Astrocyte (in vitro differentiated cells and primary cell): ENCODE measurements at places on chromosomes 7 and 10. TPM values are rescaled to one million over a fixed set of nuclear protein-coding genes. Genes with fewer than 3 reads are reported as not detected.

The STEAP1B gene
- 1.1 and 1.3 TPM in 2 replicates for total RNA-seq

- DNase-seq = no peak
Observed at GRCh38 chr10:124989526-124989925, 47.6 kb downstream of the ZRANB1 start.

GRCh38 chr10:23156447-23157150 lies 35.5 kb upstream of the PTF1A start:
- DNase-seq = no peak

DNA sequence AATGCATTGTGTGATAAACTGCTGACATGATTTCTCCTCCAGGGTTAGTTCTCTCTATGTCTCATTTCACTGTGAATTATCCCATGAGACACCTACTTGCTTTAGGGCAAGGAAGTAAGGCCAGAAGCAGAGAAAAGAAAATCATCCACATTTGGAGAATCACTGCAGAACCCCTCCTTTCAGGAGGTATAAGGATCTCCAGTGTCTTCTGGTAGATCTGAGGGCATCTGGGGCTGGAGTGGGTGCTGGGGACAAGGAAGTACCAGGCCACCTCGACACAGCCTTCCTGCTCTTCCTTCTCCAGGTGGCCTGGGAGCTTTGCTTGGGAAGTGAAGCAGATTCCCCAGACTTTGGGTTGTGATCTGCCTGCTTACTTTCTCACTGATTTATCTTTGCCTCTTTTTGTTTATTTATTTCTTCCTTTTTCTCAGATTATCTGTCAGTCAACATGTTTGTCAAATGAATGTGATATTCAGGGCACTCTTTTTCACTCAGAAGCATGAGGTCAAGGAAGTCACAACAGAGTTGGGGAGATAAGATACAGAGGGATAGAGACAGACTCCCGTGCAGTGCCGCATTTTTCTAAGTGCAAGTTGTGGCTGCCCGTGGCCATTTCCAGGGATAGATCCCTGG lies 12.4 kb upstream of the CAMK2G start:
- DNase-seq = no peak

GRCh38 chr10:45580371-45581215 lies 92.0 kb downstream of the ZFAND4 start:
- DNase-seq = no peak

The CBX3 gene
- 141 and 148 TPM in 2 replicates for total RNA-seq

GRCh38 chr10:114506871-114507385 lies 102.6 kb upstream of the AFAP1L2 start:
- DNase-seq = no peak

GRCh38 chr10:44874166-44874565 lies 37.0 kb upstream of the TMEM72 start:
- no peak for DNase-seq

DNA sequence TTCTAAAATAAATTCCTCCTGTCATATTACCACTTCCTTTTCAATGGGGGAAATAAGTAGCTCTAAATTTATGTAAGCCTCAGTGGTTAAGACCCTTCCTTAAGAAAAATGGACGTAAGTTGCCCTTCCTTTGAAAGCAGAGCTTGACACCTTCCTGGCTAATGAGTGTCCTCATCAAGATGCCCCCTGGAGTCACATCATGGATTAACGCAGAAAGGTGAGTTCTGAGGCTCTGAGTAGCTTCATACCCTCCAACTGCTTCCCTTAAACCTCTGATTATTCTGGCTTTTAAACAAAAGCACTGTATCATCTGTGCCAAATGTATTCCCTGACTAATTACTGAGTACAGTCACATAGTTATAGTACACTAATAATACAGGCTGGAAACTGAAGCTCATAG lies 14.7 kb downstream of the KCTD7 start:
- no peak for DNase-seq

GRCh38 chr10:71536332-71536731 lies 139.6 kb downstream of the CDH23 start:
- no peak for DNase-seq

- DNase-seq = peak; percentile 73
Observed at GRCh38 chr7:128829391-128830166, 627 bp upstream of the FLNC start.

The SH3PXD2A gene
- total RNA-seq = 17.3 and 25.8 TPM in 2 replicates

The ZNF853 gene
- 4.9 and 5.0 TPM in 2 replicates for total RNA-seq

DNA sequence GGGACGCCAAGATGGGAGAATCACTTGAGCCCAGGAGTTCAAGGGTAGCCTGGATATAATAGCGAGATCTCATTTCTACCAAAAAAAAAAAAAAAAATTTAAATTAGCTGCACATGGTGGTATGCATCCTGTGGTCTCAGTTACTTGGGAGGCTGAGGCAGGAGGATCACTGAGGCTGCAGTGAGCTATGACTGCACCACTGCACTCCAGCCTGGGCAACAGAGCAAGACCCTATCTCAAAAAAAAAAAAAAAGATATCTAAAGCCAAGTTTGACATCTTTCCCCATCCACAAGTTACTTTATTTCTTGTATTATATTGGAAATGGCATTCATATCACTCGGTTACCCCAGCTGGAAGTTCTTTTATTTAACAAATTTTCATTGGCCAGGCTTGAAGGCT lies 3.4 kb upstream of the PIP4K2A start:
- no peak for DNase-seq

DNA sequence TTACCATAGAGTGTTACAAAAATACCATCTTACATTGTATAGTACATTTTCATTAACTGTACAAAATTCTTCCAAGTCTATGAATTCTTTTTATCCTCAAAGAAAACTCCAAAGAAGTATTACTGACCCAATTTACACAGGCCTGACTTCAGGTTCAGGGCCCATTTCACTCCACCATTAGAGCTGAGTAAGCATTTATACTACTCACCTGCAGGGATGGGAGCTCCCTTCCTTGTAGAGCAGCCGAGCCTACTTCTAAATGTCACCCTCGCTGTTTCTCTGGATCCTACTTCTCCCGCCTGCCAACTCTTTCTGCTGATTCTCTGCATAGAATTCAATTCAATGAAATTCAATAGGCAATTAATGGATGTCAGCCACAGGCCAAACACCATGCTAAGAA lies 56.0 kb downstream of the CCDC71L start:
- no peak for DNase-seq

DNA sequence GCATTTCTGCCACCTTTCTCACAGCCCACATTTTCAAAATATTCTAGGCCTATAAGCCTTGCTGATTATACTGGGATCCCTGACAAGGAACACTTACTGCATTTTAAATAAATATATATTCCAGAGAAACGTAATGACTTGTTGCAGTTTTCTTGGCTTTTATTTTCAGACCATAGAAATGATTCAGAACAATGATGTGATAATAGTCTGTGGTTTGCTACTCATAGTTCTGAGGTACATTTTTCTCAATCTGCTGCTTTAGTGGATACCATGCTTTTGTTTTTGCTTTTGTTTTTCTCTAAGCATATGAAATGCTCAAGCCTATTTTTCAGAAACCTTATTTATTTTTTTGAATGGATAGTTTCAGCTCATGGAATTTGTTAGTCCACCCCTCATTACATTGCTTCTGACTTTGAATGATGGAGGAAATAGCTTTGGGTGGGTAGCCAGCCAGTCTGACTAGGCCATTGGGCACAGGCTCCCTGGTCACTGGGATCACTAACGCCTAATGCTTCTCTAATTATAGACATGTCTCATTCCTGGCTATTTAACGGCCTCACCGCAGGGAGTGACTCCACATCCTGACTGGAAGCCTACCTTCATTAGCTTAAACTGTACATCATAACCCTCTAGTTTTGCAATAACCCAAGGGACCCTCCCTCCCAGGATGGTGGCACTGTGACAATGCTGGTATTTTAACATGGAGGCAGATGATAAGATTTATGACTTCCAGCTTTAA lies 66.1 kb downstream of the MBL2 start:
- DNase-seq = peak; percentile 68

GRCh38 chr10:131749767-131750142 lies 151.1 kb upstream of the PPP2R2D start:
- no peak for DNase-seq

DNA sequence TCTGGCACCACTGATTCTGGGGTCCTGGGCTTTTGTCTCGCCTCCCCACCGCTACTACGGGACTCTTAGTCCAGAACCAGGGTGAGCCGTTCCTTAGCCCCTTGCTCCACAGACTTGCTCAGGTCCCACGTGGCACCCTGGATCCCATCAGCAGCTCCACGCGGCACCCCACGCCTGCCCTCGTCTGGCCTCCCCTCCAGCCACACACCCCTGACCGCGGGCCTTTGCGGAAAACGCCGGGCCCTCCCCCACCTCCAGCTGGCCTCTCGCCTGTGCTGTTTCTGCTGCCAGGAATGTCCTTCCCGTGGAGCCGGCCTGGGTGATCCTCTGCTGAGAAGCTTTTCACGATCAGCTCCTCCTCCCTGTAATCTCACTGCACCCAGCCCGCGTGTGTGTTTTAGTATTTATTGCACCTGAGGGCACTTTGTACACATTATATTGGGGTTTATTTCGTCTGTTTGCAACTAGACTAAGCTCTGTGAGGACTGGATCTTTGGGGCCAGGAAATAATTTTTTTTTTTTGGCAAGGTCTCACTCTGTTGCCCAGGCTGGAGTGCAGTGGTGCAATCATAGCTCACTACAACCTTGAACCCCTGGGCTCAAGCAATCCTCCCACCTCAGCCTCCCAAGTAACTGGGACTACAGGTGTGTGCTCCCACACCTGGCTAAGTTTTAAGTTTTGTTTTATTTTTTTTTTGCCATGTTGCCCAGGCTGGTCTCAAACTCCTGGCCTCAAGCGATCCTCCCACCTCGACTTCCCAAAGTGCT lies 10.5 kb upstream of the TTYH3 start:
- DNase-seq = peak; percentile 57

The CTTNBP2 gene
- 3.5 and 4.9 TPM in 2 replicates for total RNA-seq
